ENCODE measurements at places on chromosomes 13 and 19. TPM values are rescaled to one million over a fixed set of nuclear protein-coding genes. Genes with fewer than 3 reads are reported as not detected.

DNA sequence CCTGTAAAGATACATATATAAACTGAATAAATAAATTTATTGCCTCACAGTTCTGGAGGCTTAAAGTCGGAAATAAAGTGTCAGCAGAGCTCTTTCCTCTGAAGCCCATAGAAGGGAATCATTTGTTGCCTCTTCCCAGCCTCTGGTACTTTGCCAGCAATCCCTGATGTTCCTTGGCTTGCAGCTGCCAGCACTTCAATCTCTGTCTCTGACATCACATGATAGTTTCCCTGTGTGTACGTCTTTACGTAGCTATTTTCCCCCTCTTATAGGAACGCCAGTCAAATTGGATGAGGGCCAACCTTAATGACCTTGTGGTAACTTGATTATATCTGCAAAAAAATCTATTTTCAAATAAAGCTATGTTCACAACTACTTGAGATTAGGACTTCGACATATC lies 250.9 kb downstream of the LIG4 start:
- no peak for DNase-seq

The KISS1R gene
- not detected for total RNA-seq

The DACH1 gene
- not detected for total RNA-seq

The LILRB2 gene
- not detected for total RNA-seq
